ENCODE measurements at places on chromosomes 13 and 19. TPM values are rescaled to one million over a fixed set of nuclear protein-coding genes. Genes with fewer than 3 reads are reported as not detected.

The TSSK6 gene
- total RNA-seq = 3.7 TPM

DNA sequence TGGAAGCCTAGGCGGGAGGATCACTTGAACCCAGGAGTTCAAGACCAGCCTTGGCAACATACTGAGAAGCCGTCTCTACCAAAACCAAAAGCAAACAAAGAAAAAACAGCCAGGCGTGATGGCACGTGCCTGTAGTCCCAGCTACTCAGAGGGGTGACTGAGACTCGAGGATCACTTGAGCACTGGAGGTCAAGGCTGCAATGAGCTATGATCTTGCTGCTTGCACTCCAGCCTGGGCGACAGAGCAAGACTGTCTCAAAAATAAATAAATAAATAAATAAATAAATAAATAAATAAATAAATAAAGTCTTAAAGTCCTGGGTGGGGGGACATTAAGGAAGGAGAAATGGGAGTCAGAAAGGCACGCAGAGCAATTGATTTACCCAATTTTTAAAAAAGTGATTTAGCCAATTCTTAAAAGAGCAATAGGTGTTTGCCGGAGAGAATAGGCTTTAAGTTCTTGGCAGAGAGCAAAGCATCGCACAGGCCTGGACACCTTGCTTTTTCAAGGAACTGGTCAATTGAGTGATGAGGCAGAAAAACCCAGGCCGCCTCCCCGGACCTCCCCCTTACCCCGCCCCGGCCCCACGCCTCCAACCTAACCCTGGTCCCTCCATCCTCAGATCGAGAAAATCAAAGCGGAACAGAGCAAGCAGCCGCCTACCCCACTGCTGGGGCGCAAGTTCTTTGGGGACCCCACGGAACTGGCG lies 9.5 kb upstream of the SHKBP1 start:
- no peak for DNase-seq

The B3GLCT gene
- 7.7 TPM for total RNA-seq

DNA sequence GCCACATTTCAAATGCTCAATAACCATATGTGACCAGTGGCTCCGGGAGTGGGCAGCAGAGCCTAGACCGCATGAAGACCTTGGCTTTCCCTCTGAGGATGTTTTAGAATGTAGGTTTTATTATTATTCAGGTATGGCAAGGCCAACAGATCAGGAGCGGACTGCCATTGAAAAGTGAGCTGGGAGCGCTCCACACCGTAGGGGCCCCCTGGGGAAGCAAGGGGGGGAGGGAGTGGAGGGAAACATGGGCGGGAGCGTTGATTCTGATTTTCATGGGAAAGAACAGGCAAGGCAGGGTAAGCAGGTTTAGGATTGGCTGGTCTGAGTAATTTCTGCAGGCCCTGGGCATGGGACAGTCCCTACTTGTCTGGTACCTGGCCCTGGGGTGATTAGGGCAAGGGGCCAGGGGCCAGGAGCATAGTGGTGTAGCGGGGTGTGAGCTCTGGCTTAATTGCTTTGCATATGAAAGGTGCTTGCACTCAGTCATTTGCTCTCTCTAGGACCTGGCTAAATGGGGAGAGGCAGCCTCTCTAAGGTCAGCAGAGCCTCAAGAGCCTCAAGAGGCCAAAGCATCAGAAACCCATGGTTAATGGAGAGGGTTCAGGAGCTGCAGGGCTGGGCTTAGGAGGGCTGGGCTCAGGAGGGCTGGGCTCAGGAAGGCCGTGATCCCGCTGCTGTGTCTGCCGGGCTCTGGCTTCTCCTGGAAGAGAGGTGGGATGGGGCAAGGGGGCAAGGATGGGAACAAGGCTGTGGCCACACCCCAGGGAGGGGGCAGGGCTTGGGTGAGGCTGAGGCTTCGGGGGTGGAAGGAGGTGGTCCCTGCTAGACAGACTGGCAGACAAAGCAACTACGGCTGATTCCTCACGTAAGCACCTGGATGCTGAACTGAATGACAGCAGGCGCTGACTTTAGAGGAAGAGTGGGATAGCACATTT lies 82.0 kb upstream of the WASF3 start:
- DNase-seq = no peak

DNA sequence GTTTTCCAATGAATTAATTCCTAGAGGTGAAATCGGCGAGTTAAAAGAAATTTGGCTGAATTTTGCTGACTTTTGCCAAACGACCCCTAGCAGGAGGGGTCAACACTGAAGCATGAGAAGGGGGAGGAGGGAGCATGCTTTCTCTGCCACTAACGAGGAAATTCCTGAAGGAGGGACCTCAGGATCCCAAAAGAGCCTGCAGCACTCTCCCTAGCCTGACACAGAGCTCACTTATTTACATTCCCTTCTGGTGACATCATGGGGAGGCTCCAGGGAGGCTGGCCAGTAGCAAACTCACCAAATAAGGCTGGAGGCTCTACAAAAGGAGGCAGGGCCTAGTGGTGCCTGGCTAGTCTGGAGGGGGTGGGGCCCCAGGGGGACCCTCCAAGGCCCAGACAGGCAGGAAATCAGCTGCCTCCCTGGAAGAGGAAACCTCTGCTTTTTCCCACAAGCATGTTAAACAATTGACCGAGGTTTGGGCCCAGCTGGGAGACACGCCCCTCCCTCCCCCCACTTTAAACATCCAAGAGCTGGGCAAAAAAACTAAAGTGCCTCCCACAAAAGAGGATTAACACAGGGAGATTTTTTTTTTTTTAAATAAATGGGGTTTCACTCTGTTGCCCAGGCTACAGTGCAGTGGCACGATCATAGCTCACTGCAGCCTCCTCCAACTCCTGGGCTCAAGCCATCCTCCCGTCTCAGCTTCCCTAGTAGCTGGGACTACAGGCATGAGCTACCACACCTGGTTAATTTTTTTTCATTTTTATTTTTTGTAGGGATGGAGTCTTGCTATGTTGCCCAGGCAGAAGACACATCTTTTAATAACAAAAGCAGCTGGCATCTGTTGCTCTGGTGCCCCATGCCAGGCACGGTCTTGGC lies 2.1 kb downstream of the DAPK3 start:
- DNase-seq = peak; percentile 87
